ENCODE measurements at places on chromosomes 13 and 19.

DNA sequence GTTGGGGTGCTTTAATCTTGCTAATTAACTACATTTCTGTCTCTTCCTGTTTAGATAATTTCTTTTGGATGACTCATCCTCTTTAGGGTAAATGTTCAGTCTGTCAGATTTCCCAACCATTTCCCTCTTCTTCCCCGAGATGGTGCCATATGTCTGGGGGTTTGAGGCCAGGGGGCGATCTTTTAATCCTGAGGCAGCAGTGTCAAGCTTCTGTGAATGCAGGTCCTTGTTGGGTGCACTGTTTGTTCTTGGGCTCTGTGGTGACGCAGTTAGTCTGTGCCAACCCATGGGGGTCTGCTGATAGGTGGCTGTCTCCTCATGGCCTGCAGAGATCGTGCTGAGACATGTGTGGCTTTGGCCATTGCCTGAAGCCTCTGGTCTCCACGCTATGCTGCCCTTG is 420.4 kb downstream of the NDFIP2 start:
- DNase-seq = no peak

DNA sequence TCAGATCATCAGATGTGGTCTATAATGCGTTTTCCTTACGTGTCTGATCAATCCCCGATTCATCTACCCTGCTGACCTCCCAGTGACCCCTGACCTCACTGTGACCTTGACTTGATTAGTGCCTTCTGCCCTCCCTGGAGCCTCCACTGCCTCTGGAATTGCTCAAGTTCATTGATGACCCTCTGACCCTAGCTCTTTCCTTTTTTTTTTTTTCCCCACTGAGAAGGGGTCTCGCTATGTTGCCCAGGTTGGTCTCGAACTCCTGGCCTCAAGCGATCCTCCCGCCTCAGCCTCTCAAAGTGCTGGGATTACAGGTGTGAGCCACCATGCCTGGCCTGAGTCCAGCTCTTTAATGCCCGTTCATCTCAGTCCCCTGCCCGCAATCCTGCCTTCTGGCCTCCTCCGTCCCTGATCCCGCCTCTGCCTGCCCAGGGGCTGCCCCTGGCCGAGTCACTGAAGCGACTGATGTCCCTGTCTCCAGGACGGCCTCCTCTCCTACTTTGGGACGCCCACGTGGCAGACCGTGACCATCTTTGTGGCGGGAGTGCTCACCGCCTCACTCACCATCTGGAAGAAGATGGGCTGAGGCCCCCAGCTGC is 4.0 kb upstream of the FTL start:
- no peak for DNase-seq

GRCh38 chr19:51719251-51719988 is 4.4 kb downstream of the HAS1 start:
- no peak for DNase-seq

- DNase-seq = no peak
Observed at GRCh38 chr19:57334191-57334590, 13.9 kb downstream of the ZNF543 start.

- DNase-seq = no peak
Observed at GRCh38 chr19:10662384-10663251, 8.5 kb downstream of the ILF3 start.

GRCh38 chr19:41364524-41365391 is 809 bp upstream of the B9D2 start:
- no peak for DNase-seq

- no peak for DNase-seq
Observed at GRCh38 chr13:21853779-21854178, 182.9 kb downstream of the FGF9 start.

DNA sequence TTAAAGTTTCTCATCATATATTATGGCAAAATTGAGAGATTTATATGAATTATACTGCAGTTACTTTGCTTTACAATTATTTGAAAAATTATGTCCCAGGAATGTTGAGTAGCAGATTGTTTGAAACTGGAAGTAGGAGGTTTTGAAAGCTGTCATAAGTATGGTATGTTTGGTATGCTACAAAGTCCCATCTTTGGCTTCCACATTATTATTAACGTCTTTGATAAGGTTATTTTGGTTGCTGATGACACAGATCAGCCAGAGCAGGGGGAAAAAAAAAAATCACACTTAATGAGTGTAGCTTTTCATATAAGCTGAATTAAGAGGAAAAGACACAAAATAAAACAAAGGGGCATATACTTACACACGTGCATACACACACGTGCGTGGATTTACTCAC is 130.1 kb downstream of the SLITRK1 start:
- DNase-seq = no peak

DNA sequence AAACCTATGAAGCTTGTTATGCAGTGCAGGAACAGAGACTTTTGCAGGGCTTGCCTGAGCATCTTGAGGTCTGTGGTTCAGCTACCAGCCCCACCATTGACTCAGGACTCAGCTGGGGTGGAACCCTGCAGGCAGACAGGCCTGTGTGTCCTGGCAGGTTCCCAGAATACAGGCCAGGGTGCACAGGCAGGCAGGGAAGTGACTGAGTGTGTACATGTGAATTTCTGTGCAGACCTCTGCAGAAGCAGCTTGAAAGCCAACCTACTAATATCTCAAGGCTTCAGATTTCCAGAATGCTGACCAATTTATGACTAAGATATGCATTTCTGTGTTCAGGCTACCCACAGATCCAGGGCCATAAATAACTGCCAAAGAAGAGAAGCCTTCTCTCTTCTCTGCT is 254.4 kb downstream of the DLEU7 start:
- no peak for DNase-seq

DNA sequence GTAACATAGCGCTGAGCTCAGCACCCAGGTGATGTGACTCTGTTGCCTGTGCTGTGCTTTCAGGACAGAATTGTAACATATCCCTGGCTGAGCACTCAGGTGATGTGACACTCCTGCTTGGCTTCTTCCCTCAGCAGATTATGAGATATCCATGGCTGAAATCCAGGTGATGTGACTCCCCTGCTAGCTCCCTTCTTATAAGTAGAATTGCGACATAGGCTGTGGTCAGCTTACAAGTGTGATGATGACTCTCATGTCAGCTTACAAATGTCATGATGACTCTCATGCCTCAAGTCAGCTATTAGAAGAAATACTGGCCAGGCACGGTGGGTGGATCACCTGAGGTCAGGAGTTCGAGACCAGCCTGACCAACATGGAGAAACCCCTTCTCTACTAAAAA is 14.3 kb upstream of the ZNF429 start:
- DNase-seq = no peak

- DNase-seq = no peak
Observed at GRCh38 chr13:22468824-22469223, 712.0 kb upstream of the SGCG start.

DNA sequence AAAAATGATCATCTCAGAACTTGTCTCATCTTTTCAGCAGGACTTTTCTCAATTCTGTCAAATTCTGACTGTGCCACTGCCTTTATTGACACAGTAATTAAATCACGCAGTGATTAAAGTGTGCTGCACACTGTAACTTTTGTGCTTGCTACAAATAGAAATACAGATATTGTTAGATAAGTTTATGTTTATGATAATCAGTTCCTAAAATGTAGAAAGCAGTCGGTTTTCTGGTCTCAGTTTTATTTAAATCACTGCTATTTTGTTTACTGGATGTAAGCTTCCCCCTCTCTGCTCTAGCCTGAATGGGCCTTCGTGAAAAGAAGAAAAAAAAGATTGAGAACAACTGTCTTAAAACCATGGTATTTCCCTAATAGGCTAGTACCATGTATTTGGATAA is 258.8 kb upstream of the STARD13 start:
- no peak for DNase-seq

- DNase-seq = peak; percentile 55
Observed at GRCh38 chr19:38684078-38684861, 36.8 kb downstream of the ACTN4 start.

DNA sequence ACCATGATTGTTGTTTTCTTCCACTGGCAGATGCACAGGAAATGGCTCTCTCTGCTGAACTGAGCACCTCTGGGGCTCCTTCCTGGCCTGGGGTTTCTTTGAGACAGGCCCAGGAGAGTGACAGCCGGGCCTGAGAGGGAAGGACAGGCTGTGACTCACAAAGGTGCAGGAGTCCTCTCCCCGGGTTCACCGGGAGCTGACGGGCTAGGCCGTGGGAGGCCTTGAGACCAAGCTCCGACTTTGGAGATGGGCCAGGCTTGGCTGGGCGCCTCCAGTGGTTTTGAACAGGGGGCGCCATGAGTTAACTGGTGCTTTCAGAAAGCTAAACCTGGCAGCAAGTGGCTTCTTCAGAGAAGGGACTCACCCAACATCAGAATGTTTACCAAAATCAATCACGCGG is 143.4 kb downstream of the URI1 start:
- DNase-seq = no peak

DNA sequence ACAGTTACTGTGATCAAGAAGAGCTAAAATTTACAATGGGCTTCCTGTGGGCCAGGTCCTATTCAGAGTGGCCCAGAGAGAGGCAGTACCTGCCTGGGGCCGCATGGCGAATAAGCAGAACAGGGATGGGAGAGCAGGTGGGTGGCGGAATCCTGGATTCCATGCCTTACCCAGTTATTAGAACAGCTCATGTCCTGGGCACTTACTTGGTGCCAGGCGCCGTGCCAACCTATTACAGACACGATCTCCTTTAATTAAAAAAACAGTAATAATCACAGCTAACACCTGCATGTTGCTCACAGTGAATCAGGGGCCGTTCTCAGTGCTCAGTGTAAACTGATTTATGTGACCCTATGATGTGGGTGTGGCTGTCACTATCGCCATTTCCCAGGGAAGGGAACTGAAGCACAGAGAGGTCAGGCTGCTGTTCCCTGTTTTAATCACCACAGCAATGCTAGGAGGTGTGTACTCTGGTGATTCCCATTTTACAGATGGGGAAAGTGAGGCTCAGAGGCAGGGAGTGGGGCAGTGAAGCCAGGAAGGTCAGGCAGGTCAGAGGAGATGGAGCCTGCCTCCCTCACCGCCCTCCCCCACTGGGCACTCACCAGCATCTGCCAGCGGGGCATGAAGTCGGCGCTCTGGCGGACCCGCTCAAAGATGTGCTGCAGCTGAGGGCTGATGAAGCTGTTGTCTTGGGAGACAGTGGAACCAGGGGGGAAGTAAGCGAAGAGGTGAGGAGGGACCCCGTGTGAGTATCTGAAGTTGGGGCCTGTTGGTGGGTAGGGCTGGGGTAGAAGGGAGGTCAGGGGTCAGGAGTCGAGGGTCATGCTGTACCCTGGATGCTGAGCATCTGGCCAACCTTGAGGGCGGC is 12.0 kb downstream of the COQ8B start:
- DNase-seq = no peak

GRCh38 chr13:31385540-31385939 is 185.8 kb downstream of the B3GLCT start:
- DNase-seq = no peak

DNA sequence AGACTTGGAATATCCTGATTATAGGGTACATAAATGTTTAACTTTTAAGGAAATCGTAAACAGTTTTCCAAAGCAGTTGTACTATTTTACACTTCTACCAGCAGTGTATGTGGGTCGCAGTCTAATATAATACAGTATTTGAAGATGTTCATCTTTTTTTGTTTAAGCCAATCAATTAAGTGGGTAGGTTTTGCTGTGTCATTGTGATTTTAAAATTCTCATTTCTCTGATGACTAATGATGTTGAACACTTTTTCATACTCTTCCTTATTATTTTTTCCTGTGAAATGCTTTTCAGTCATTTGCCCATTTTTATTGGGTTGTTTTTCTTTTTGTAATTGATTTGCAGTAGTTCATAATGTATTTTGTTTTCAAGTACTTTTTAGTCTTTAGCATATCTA is 2689.7 kb downstream of the PCDH9 start:
- DNase-seq = no peak

- no peak for DNase-seq
Observed at GRCh38 chr19:39407660-39408391, 1.2 kb downstream of the ZFP36 start.

GRCh38 chr19:51664131-51664530 is 17.5 kb upstream of the SIGLEC14 start:
- DNase-seq = no peak

GRCh38 chr13:34156841-34157365 is 339.0 kb downstream of the RFC3 start:
- DNase-seq = peak; percentile 66

- DNase-seq = no peak
Observed at GRCh38 chr13:109743706-109744453, 42.5 kb downstream of the IRS2 start.

DNA sequence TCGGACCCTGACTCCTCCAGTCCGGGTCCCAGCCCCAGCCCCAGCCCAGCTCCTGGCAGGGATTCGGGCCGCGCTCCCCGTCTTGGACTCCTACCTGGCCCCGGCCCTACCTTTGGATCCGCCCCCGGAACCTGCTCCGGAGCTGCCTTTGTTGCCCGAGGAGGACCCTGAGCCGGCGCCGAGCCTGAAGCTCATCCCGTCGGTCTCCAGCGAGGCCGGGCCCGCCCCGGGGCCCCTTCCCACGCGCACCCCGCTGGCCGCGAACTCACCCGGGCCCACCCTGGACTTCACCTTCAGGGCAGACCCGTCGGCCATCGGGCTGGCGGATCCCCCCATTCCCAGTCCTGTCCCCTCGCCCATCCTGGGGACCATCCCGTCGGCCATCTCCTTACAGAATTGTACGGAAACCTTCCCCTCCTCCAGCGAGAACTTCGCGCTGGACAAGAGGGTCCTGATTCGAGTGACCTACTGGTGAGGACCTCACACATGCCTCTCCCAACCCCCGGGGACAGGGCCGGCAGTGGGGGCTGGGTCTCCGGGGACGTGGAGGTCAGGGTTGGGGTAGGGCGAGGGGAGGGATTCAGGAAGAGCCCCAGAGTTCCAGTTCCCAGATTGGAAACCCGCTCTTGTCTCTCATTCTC is 732 bp downstream of the SELENOV start:
- no peak for DNase-seq

DNA sequence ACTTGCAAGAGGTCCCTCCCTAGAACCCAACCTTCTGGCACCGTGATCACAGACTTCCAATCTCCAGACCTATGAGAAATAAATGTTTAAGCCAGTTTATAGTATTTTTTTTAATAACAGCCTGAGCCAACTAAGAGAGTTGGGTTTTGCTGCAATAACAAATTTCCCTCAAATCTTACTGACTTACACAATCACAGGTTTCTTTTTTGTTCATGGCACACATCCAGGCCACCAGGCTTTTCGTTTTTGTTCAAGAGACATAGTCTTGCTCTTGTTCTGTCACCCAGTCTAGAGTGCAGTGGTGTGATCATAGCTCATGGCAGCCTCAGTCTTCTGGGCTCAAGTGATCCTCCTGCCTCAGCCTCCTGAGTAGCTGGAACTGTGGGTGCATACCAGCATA is 2.0 kb upstream of the SELENOV start:
- no peak for DNase-seq

DNA sequence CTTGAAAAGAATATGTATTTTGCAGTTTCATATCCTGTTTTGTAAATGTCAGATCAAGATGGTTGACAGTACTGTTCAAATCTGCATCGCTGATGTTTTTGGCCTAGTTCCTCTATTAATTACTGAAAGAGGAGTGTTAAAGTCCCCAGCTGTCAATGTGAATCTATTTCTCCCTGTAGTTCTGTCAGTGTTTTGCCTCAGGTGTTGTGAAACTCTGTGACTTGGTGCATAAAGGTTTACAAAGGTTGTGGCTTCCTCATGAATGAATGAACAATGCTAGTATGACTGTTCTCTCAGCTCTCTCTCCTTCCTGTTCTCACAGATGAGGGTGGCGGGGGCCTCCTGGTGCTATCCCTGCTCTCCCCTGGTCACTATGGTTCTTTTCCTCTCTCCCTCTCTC is 142.4 kb downstream of the MYCBP2 start:
- no peak for DNase-seq

GRCh38 chr13:78121459-78122348 is 203.1 kb upstream of the EDNRB start:
- DNase-seq = no peak

Measured in thoracic aorta (tissue), 2 donors.